ENCODE measurements at places on chromosomes 12 and 14.

- DNase-seq = no peak
Observed at GRCh38 chr12:132214891-132215290, 70.6 kb downstream of the NOC4L start.

GRCh38 chr14:101196795-101197590 lies 293.5 kb upstream of the RTL1 start:
- DNase-seq = no peak

- no peak for DNase-seq
Observed at GRCh38 chr12:4416276-4416675, 29.3 kb downstream of the FGF6 start.

GRCh38 chr12:58566599-58566998 lies 353.7 kb downstream of the LRIG3 start:
- peak; percentile 94 for DNase-seq

DNA sequence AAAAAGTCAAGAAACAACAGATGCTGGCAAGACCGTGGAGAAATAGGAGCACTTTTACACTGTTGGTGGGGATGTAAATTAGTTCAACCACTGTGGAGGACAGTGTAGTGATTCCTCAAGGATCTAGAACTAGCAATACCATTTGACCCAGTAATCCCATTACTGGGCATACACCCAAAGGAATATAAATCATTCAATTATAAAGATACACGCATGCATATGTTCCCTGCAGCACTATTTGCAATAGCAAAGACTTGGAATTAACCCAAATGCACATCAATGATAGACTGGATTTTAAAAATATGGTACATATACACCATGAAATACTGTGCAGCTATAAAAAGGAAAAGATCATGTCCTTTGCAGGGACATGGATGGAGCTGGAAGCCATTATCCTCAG lies 18.0 kb upstream of the CATSPERB start:
- DNase-seq = peak; percentile 61

- no peak for DNase-seq
Observed at GRCh38 chr12:108548954-108549521, 11.9 kb downstream of the SART3 start.

- DNase-seq = no peak
Observed at GRCh38 chr14:99731547-99732435, 47.7 kb downstream of the CYP46A1 start.

GRCh38 chr12:18753481-18754123 lies 15.7 kb downstream of the CAPZA3 start:
- no peak for DNase-seq

GRCh38 chr14:50475460-50475859 lies 56.9 kb downstream of the MAP4K5 start:
- DNase-seq = peak; percentile 69

DNA sequence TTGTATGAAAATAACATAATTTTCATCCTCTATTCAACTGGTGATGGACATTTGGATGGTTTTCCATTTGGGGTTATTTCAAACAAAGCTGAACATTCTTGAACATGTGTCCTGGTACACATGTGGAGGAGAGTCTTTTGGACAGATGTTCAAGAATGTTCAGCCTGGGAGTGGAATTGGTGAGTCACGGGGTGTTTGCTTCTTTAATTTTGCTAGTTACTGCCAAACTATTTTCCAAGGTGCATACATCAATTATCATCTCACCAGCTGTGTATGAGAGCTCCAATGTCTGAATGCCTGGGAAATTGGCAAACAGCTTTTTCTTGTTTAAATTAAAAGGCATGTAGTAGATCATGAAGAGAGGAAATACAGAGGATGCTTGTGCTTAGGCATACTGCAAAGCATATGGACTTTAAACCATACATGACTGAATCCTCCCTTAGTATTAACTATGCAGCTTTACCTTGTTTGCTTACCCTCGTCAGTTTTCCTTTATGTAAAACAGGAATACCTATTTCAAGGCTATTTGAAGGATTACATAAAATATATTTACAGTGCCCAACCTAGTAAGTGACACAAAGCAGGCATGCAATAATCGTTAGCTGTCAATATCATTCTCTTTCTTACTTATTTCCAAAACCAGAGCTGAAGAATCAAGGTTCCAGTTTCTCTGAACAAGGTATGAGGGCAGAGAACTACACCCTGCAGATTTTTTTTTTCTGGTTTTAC lies 152.1 kb downstream of the ITPR2 start:
- peak; percentile 77 for DNase-seq

GRCh38 chr14:103273745-103274615 lies 60.1 kb upstream of the EIF5 start:
- no peak for DNase-seq

GRCh38 chr14:24279301-24280186 lies 8.1 kb upstream of the RABGGTA start:
- DNase-seq = no peak

GRCh38 chr14:104385531-104386101 lies 193.9 kb upstream of the C14orf180 start:
- DNase-seq = no peak

- DNase-seq = no peak
Observed at GRCh38 chr14:79698298-79698711, 513.0 kb downstream of the DIO2 start.

GRCh38 chr14:88168498-88169165 lies 154.4 kb downstream of the KCNK10 start:
- DNase-seq = peak; percentile 21

DNA sequence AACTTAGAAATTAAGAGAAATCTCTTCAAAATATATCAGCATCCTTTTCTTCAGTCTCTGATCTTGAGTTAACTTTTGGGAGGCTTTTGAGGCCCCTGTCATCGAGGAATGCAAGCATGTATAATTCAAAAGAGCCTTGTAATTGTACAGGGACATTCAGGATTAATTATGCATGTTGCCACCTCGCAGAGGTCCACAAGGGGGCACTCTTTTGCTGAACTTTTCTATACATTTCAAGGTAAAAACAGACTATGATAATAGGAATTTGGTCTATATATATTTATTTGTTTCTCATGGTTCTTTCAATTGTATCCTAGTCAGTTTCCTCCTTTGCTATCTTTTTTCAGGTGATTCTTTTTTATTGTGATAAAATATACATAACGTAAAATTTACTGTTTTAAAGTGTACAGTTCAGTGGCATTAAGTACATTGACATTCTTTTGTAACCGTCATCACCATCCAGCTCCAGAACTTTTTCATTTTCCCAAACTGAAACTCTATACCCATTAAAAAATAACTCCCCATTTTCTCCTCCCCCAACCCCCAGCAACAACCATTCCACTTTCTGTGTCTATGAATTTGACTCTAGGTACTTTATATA lies 47.0 kb upstream of the SLC2A13 start:
- peak; percentile 29 for DNase-seq

DNA sequence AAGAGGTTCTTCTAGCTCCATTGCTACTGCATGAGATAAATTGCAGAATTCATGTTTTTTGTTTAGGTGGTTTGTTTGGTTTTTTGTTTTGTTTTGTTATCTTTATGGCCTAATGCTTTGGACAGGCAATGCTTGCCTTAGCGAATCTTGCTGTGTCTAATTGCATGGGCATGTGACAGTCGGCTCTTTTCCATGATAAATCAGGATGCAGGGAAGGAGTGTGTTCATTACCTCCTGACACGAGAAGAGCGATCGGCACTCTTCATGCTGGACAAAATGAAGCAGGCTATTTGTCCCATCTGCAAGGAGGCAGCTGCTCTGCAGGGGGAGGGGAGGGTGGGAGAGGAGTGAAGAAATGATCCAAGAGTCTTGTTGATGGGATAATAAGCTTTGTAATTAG lies 6.5 kb downstream of the CCDC60 start:
- DNase-seq = no peak

DNA sequence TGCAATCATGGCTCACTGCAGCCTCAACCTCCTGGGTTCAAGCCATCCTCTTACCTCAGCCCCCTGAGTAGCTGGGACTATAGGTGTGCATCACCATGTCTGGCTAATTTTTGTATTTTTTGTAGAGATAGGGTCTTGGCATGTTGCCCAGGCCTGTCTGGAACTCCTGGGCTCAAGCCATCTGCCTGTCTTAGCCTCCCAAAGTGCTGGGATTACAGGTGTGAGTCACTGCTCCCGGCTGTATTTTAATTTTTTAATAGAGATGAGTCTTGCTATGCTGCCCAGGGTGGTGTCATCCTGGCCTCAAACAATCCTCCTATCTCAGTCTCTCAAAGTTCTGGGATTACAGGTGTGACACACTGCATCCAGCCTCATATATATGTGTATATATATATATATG lies 31.7 kb upstream of the GPRC5A start:
- peak; percentile 11 for DNase-seq

GRCh38 chr12:115149685-115150378 lies 465.9 kb upstream of the TBX3 start:
- peak; percentile 88 for DNase-seq

- no peak for DNase-seq
Observed at GRCh38 chr12:117646520-117646919, 285.1 kb upstream of the NOS1 start.

- no peak for DNase-seq
Observed at GRCh38 chr12:86256163-86256562, at the start of gene MGAT4C. Gene MGAT4C (minus strand): TSS chr12:86256391.

- DNase-seq = peak; percentile 14
Observed at GRCh38 chr12:22299294-22299912, 35.1 kb downstream of the ST8SIA1 start.

DNA sequence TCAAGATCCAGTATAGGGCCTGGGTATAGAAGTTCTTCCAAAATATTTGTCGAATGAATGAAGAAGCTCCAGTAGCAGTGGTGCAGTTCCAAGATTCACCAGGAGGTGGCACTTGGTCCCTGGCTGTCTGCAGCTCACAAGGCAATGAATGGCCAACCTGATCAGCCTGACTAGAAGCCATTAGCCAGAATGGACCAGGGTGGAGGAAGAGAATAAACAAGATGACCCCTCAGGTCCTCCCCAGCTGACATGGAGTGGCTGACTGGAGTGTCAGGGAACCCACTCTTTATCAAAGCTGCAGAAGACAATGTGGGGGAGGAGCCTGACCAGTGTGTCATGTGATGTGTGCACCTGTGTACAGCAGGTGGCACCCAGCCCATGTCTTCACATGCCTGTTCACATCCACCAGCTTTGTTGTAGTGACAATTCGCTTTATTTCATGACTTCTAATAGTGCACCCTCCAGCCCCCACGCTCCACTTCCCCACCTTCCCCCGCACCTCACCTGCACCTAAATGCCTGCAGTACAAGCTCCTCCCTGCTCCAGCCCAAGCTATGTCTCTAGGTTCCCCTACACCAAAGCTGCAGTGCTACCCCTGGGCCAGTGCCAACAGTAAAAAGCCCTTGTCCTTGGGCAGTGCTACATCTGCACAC lies 3.0 kb downstream of the LTBP2 start:
- DNase-seq = peak; percentile 76

- peak; percentile 41 for DNase-seq
Observed at GRCh38 chr12:67651132-67651695, 2.7 kb downstream of the DYRK2 start.

DNA sequence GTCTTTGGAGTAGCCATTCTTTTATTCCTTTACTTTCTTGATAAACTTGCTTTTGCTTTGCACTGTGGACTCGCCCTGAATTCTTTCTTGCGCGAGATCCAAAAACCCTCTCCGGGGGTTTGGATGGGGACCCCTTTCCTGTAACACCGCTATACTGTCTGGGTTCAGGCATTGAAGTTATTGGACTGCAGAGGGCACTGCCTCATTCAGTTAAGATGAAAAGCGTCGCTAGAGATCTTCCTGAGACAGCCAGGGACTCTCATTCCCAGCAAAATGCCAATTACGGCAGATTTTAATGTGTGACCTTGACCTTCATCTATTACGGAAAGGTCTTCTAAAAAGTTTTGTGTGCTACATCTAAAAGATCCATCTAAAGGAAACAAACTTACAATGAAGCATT lies 17.3 kb upstream of the RIMKLB start:
- no peak for DNase-seq

- peak; percentile 4 for DNase-seq
Observed at GRCh38 chr12:47190271-47190750, 110.6 kb upstream of the AMIGO2 start.

DNA sequence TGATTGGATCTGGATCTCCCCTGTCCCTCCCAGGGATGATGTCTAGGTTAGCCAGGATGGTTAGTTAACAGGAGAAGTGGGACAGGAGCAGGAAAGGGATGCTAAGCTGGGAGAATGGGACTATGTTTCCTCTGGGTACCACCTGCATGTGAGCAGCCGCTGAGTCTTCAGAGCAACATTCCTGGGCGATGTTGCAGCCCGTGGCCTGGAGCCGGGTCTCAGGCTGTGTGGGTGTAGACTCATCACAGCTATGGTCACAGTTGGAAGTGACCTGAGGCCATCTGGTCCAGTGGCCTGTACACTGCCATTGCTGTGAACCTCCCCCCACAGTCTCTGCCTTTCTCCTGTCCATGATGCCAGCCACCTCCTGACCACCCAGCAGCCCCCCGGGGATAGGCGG lies 422.6 kb downstream of the DPF3 start:
- DNase-seq = peak; percentile 13

GRCh38 chr14:66330916-66331315 lies 155.3 kb upstream of the CCDC196 start:
- DNase-seq = no peak

GRCh38 chr12:117820216-117820907 lies 148.4 kb downstream of the KSR2 start:
- no peak for DNase-seq

GRCh38 chr12:75478116-75478794 lies 2.3 kb upstream of the GLIPR1 start:
- peak; percentile 56 for DNase-seq

DNA sequence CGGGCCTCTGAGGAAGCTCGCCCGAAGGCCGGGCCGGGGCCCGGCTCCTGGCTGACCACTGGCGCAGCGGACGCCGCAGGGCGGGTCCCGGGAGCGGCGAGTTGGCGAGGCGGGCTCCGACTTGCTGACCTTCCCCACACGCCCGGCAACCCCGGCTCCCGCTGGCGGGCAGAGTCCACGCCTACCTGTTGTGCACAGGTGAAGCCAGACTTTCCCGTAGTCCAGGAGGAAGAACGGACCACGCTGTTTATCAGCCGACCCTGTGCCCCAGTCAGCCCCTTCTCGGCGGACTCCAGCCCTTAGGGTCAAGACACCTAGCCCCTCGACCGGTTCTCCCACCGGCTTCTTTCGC lies 407 bp downstream of the HEATR5A start:
- DNase-seq = peak; percentile 59

DNA sequence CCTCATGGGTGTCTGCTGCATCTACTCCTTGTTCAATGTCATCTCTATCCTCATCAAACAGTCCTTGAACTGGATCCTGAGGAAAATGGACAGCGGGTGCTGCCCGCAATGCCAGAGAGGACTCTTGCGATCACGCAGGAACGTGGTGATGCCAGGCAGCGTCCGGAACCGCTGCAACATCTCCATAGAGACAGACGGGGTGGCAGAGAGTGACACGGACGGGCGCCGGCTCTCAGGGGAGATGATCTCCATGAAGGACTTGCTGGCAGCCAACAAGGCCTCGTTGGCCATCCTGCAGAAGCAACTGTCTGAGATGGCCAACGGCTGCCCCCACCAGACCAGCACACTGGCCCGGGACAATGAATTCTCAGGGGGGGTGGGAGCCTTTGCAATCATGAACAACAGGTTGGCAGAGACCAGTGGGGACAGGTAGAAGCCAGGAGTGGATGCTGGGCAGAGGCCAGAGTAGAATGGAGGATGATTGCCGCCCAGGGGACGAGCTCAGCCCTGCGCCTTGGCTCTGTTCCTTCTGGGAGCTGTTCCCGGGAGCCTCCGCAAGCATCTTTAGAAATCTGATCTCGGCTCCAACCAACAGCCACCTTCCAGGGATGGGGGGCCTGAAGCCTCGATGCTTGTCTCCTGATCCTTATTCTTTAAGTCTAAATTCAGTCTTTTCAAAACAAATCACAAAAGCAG lies 71.6 kb upstream of the PSMC1 start:
- no peak for DNase-seq

Measured in HCEC 1CT (cell line).